Astrocyte of the spinal cord (primary cell): ENCODE measurements at places on chromosomes 5 and 9.

DNA sequence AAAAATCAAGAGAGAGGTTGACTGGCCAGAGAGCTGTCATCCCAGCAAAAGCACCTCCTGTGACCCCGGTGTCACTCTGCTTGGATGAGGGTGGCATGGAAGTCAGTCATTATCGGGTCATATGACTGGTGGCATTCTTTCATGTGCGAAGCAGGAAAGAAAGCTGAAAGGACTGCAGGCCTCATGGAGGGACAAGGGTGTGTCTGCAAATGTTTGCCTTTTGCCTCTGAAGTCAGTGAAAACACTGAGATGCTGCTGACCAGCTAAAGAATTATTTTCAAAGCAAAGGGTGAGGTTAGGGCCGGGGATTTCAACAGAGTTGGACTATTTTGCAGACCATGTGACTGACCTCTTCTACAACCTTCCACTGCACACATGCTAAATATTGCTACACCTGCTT lies 298.3 kb downstream of the CSNK1G3 start:
- no peak for DNase-seq

- no peak for DNase-seq
Measured at GRCh38 chr5:21452449-21452848, 1400.7 kb downstream of the CDH12 start.

DNA sequence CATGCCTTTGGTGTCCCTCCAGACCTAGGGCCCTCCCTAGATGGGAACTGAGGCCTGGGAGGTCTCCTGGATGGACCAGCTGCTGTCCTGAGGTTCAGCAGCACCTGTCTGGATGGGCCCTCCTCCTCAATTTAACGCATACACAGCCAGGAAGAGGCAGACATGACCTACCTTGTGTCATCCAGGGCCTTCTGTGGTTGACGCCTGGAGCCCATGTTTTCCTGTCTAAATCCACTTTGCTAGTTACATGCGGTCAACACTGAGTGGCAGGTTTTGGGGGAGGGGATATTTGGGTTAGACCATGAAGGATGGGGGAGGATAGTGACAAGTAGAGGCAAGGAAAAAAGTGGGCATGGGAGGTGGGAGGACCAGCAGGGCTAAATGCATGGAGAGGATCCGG lies 3.1 kb upstream of the STC2 start:
- DNase-seq: no peak

GRCh38 chr5:60256546-60256945 lies 363.0 kb upstream of the PDE4D start:
- DNase-seq: no peak
